ENCODE measurements at places on chromosomes 4 and X. TPM values are rescaled to one million over a fixed set of nuclear protein-coding genes. Genes with fewer than 3 reads are reported as not detected.
A peak's percentile ranks its signal among the peaks of the same experiment; 100 is the strongest.

- no peaks in the 10 kb centered on the region for H3K36me3 ChIP-seq
- no peak for DNase-seq
- H3K4me3 ChIP-seq, result no peak overlapping the region
- no peaks in the 10 kb centered on the region for H3K27me3 ChIP-seq
- H3K27ac ChIP-seq, result no peak overlapping the region
Observed at GRCh38 chr4:156784970-156785369, 186.6 kb downstream of the PDGFC start.

- no peak overlapping the region for H3K4me3 ChIP-seq
- DNase-seq, result no peak
- H3K4me1 ChIP-seq, result no peaks in the 10 kb centered on the region
Observed at GRCh38 chrX:133350751-133351150, 64.5 kb downstream of the GPC4 start.

DNA sequence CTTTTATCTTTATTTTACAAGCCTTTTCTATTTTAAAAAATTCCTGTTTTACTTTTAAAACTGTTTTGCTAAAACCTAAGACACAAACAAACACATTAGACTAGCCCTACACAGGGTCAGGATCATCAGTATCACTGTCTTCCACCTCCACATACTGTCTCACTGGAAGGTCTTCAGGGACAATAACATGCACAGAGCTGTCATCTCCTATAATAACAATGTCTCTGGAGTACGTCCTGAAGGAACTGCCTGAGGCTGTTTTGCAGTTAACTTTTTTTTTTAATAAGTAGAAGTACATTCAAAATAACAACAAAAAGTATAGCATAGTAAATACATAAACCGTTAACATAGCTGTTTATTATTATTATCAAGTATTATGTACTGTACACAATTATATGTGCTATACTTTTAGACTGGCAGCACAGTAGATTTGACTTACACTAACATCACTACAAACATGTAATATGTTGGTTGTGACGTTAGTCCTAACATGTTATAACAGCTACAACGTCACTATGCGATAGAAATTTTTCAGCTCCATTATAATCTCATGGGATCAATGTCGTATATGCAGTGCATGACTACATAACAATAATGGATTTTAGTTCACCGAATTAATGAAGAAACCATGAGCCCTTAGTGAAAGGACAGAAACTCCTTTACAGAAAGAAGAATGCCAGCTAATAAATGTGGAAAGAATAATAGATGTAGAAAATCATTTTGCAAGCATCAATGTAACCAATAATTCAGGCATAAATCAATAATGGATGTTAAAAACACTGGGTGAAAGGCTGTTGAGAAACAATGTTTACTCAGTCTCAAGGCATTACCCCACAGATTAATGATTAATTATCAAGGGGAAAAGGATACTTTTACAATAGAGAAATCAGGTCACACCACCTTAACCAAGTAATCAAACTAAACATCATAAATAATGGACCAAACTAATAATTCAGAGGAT is 49.2 kb downstream of the FBXW7 start:
- peak overlapping the region; percentile 84 for H3K27ac ChIP-seq
- peaks cover 20% of the 10 kb centered on the region for H3K36me3 ChIP-seq
- H3K4me3 ChIP-seq, result no peak overlapping the region
- H3K4me1 ChIP-seq, result peaks cover 46% of the 10 kb centered on the region
- H3K27me3 ChIP-seq, result no peaks in the 10 kb centered on the region
- DNase-seq, result no peak

DNA sequence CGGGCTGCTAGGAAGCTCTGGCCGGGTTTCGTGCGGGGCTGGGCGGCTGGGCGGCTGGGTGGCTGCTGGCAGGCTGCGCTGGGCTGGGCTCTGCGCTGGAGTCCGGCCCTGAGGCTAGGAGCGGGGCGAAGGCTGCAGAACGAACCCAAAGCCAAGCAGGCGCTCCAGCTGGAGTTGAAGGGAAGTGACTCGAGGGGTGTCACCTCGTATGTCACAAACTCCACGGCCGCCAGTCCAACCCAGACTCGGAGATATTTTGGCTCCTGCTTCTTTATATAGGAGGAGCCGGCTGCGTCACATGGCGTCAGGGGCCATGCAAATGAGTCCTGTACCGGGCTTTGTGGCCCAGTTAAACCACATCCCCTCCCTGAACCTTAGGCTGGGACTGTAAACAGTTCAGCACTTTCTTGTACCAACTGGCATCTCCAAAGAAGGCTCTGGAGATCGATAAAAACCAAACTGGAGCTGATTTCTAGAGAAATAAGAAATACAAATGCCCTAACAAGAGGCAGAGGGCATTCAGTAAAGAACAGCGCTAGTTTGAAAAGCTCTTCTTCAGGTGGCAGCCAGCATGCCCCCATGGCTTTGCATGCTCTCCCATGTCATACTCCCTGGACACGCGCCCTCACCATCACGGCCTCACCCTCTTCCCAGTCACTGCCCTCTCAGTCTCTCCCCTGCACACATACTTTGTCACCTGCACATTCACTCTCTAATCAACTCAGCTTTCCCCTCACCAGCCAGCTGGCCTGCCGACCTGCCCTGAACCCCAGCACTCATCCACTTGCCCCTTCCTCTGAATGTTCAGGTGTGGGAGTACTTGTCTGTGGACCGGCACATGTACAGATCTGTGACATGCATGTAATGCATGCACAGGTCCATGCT is 58.5 kb downstream of the TSC22D3 start:
- H3K27me3 ChIP-seq, result no peaks in the 10 kb centered on the region
- H3K4me3 ChIP-seq, result peak overlapping the region; percentile 96
- DNase-seq, result peak; percentile 93
- peak overlapping the region; percentile 94 for H3K27ac ChIP-seq
- peaks cover 28% of the 10 kb centered on the region for H3K36me3 ChIP-seq

TRIML1 gene
- not detected for total RNA-seq

DRD5 gene
- total RNA-seq, result not detected

XAGE1A gene
- not detected for total RNA-seq

Measured in activated CD8-positive, alpha-beta memory T cell treated with anti-CD3 and anti-CD28 coated beads, Interleukin-2, amount 10 ng/mL, durations not matched to agents 7 days and 5 days (primary cell).